Foreskin fibroblast (primary cell): ENCODE measurements at places on chromosomes 12 and 14.

- DNase-seq = no peak
Measured at GRCh38 chr12:14157088-14157747, 175.8 kb upstream of the GRIN2B start.

DNA sequence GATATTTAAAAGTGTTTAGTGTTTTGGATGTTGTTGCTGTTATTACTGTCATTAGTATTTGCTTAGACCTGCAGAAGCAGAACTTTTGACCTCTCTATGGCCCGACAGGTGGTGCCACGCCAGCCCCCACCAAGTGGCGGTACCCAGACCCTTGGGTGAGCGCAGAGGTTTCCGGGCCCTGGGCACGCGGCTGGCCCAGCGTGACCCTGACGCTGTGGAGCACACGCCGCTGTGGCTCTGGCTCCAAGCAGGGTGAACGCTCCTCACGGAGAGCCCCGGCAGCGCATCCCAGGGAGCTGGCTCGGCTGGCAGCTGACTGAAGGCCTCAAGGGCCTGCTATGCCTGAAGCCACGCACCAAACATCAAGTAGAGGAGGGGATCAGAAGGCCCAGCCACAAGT is 22.6 kb downstream of the SLC25A47 start:
- DNase-seq = no peak

DNA sequence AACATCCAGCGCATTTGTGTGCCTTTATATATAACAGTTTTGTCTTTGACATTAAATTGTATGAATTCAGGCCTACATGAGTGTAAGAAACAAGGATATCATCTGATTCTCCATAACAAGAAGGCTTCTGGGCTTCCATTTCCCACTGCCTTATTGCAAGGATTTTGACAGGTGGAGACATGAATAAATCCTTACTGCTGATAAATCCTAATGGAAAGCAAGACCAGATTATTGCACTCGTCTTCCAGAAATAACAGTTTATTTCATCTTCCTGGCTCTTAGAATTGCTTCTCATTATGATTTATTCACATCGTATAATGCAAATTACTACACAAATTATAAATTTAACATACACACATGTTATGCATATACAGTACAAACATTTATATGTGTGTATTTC is 348.1 kb downstream of the MDGA2 start:
- no peak for DNase-seq

- no peak for DNase-seq
Measured at GRCh38 chr14:36857842-36858445, 196.3 kb downstream of the PAX9 start.

DNA sequence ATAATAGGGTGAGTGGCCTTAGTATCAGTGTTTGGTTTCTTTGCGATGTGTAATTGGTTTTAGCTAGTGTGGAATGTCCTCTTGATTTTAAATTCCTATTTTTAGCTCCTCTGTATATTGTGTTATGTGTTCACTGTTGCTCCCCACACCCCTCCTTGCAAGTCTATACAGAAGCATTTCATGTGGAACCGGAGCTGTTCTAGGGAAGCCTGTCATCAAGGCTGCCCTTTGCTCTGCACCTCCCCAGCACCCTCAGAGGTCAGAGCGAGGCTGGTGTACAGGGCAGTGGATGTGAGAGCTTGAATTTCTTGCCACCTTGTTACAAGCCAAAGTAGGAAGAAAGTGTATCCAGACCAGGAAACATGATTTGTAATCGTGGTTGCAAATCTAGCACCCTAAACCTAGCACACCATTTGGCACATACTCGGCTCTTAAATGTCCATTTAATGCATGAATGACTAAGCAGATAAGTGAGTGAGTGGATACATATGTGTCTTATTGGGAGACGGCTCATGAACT is 376.8 kb downstream of the RGS6 start:
- no peak for DNase-seq

DNA sequence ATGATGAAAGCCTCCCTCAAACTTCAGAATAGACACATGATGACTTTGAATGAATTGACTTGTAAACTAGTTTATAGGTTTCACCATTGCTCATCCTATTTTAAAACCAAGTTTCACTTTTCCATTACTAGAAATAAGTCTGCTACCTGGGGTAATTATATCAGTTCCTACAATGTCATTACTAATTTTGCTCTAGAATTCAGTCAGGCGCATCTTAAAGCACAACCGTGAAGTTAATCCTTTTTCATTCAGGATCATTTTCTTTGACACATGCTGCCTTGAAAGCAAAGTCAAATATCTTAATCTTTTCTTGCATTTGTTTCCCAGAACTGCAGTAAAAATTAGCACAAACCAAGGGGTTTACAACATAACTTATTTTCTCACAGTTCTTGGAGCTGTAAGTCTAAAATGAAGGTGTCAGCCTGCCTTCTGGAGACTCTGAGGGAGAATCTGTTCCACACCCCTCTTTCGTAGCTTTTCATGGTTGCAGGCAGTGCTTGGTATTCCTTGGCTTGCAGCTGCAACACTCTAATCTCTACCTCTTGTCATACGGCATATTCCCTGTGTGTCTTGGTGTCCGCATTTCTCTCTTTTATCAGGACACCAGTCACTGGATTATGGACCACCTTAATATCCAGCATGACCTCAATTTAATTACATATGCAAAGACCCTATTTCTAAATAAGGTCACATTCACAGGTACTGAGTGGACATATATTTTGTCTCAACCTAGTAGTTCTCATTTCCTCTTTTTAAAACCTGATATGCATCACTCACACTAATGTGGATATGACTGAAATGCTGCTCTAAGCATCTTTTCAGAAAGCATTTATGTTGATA is 114.3 kb upstream of the PDZRN4 start:
- DNase-seq = no peak

DNA sequence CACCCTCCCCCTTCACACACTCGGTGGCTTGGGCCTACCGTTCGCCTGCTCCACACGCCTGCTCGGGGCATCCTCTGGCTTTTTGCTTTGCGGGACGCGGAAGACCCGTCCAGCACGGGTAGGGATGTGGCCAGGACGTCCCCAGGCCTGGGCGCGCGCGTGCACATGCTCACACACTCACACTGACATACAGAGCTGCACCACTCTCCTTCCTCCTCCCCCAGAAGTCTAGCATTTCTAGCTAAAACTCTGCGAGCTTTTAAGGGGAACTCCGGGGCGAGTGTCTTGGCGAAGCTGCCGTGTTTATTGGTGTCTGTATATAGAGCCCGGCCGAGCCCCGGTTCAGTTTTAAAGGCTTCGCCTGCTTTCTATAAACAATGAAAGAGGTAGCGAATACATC is 5.0 kb downstream of the TBX5 start:
- peak; percentile 90 for DNase-seq

DNA sequence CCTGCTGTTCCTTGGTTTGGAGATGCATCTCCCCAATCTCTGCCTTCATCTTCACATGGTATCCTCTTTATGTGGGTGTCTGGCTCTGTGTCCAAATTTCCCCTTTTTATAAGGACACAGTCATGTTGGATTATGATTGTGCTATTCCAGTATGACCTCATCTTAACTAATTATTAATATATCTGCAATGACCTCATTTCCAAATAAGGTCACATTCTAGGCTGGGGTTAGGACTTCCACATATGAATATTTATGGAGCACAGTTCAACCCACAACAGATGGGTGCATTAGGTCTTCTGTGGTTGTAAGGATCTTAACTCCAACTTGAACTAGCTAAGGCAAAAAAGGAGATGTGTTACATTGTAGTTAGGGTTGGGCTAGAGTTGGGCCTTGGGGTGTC is 69.4 kb downstream of the ADCK1 start:
- no peak for DNase-seq

GRCh38 chr14:22476005-22476751 is 112.8 kb downstream of the DAD1 start:
- DNase-seq = no peak

DNA sequence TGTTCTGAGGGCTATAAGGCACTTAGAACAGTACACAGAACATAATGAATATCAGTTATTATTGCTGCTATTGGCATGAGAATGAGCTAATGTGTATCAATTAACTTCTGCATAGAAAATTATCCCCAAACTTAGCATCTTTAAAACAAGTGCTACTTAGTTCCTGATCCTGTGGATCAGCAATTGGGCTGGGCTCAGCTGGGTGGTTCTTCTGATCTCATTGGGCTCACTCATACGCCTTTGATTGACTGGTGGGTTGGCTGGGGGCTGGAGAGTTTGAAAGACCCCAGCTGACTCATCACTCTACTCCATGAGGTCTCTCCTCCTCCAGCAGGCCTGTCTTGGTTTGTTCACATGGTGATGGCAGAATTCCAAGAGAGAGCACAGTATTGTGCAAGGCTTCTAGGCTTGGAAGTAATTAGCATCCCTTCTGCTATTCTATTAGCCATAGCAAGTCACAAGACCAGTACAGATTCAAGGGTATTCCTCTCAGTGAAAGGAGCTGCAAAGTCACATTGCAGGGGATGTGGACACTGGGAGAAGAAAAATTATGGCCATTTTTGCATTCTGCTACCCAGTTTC is 27.2 kb upstream of the HSPB8 start:
- DNase-seq = no peak

DNA sequence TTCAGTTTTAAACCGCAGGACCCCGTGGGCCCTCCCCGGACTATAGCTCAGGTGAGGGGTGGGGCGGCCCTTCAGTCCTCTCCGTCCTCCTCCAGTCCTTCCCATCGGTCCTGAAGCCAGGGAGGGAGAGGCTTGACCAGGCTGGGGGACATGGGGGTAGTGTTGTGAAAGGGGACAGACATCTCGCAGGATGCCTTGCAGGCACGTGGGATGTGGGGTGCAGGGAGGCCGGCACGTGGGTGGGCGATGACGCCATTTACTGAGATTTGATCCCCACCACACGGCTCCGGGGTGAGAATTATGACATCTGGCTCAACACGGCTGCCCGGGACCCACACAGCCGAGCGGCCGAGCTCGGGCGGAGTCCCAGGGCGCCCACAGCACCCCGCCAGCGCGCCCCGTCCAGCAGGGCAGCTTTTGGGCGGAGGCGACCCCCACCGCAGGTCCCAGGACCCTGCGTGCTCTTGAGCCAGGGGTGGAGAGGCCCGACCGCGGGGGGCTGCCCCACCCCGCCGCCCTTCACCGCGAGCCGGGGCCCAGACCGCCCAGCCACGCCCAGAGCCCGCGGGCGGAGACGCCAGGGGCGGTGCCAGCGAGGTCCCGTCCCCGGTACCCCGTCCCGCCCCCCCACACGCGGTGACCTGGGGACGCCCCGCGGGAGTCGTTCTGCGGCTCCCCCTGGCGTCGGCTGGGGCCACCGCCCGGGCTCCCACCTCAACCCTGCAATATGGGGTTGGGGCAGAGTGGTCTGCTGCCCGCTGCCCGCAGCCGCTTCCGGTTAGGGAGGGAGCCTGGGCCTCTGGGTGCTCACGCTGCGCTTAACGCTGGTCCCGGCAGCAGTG is 3.3 kb upstream of the EXOC3L4 start:
- no peak for DNase-seq

GRCh38 chr14:65783101-65783500 is 370.6 kb downstream of the FUT8 start:
- no peak for DNase-seq

- DNase-seq = no peak
Measured at GRCh38 chr14:70357985-70358384, 1.5 kb downstream of the COX16 start.

DNA sequence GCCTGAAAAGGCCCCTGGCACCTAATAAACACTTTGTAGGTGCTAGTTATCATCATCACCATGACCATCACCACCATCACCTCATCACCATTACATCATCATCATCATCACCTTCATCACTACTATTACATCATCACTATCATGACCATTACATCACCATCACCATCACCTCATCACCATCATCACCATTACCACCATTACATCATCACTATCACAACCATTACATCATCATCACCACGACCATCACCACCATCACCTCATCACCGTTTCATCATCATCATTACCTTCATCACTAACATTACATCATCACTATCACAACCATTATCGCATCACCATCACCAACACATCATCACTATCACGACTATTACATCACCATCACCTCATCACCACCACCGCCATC is 132.8 kb downstream of the RIMBP2 start:
- no peak for DNase-seq

DNA sequence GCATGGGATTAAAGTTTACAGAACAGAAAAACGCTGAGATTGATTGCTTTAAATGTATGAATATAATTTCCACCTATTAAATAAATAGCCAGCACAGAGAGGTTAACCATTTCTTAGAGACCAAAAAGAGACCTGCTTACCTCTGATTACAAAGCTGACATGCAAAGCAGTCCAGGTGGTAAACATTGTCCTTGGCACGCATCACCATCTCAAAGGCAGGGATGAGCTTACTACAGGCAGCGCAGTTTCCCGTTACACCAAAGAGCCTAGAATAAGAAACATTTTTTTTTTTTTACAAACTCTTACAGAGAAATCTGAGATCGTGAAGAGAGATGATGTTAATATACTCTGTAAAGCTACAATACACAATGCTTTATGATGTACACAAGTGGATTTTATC is 45.7 kb downstream of the LMO3 start:
- DNase-seq = no peak
